ENCODE measurements at places on chromosomes 2 and 18. TPM values are rescaled to one million over a fixed set of nuclear protein-coding genes. Genes with fewer than 3 reads are reported as not detected.
A peak's percentile ranks its signal among the peaks of the same experiment; 100 is the strongest.

DNA sequence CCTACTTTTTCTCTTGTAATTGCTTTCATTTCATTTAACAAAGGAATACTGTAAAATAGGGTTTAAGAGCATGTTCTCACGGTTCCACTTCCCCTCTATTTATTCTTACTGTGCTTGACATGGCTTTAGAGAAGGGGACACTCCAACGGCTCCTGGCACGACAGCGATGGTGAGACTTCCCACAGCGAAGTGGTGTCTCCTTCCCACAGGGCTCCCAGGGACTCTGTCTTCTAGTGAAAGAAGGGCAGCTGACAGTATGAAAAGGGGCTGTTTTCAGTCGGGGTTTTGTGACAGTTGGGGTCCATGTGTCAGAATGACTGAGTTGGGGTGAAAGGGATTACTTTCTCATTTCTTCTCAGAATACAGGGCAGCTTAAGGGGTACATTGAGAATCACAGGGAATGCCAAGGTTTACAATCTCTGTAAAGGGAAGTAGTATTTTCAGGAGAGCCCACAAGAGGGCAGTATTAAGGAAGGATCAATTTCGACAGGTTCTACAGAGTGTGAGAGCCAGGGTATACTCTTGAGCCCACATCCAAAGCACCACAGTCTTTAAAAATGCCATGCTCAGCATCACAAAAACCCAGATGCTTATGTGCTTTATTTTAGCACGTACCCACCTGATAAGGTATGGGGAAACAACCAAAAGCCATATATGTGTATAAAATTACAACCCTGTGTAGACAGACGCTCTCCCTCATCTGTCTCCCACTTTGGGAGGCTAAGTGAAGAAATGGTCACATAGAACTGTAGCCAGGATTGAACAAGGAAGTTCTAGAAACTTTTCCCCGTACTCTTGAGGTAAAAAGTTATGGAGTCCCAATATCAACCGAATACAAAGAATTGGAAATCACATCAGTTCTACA, 31.3 kb upstream of the RAPGEF4 start:
- no peak for DNase-seq

DNA sequence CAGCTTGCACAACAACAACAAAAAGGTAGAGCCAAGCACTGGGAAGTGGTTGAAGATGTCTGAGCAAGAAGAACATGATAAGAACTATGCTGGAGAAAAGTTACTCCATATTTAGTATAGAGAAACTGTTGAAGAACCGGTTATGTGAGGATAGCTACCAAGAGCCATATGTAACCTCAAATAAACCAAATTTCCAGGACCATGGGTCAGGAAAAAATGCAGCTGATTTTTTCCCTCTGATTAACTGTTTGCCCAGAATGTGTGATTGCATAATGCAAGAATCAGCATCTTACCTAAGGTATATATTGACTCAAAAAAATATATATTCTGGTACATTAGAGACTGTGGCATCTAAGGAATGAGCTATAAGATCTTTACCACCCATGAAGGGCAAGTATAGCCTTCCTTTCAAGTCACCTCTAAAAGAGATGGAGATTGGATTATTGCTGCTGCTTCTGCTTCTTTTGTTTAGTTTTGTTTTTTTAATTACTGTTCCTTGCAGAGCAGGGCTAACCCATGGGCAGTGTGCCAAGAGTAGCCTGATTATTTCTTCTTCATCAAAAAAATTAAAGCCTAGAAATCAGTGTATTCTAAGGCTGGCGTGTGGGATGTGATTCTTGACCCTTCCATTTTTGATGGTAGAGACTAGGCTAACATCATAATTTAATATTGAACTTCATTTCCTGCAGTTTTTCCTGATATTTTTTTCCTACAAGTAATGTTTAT, 76.9 kb upstream of the MAP3K20 start:
- no peak for DNase-seq

DNA sequence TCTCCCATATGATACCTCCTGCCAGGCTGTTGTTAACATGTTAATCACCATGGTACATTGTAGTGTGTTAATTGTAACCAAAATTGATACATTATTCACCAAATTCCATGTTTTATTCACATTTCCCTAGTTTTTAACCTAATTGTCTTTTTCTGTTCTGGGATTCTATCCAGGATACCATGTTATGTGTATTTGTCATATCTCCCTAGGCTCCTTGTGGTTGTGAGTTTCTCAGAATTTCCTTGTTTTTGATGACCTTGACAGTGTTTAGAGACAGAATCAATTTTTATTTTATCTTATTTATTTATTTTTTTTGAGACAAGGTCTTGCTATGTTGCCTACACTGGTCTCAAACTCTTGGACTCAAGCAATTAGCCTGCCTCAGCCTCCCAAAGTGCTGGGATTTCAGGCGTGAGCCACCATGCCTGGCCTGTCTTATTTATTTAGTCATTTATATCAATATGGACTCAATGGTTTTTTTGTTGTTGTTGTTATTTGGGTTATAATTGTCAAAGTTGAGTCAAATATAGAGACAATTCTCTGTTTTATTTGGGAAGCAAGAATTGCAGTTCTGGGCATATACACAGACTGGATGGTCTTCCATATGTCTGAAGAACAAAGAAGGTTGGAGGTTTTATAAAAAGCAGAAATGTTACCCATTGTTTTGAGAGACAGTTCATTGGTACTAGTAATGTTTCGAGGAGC, 42.6 kb downstream of the INPP4A start:
- DNase-seq = no peak

DNA sequence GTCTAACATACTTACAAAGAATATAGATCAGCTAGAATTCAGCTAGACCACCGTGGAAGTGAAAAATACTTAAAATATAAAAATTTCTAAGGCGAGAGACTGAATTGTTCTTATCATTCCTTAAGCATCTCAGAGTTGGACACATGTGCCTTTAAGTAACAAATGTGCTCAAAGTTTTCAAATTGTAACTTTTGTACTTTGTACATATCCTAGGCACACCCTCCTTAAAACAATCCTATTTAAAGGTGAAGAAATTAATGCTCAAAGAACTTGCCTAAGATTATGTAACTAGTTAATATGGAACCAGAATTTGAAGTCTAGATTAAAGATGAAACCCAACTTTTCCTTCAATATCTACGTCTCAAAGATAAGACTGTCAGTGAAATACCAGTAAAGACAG, 74.1 kb downstream of the EML4 start:
- DNase-seq = no peak

- DNase-seq = no peak
These were observed 47.5 kb upstream of the ZNF397 start for GRCh38 chr18:35193316-35193715.

ATOH8 gene
- not detected for total RNA-seq

DNA sequence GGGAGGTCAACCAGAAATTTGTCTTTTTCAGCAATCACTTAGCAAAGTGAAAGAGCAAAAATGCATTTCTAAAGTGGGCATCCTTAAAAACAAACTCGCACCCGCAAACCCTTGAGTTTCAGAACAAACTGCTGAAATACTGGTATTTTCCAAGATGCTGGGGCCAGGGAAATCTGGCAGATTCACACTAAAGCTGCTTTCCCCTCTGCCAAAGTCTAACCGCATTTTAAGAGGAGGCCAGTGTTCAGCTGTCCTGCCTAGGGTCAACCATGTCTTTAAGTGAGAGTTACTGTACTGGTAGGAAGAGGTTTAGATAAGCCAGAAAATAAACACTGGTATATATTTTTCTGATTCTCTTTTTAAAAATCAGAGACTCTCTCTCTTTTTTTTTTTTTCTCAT, 55.9 kb downstream of the ACVR1 start:
- DNase-seq = no peak

- no peak for DNase-seq
These were observed 262.8 kb downstream of the KCNE4 start for GRCh38 chr2:223314811-223315210.

DNA sequence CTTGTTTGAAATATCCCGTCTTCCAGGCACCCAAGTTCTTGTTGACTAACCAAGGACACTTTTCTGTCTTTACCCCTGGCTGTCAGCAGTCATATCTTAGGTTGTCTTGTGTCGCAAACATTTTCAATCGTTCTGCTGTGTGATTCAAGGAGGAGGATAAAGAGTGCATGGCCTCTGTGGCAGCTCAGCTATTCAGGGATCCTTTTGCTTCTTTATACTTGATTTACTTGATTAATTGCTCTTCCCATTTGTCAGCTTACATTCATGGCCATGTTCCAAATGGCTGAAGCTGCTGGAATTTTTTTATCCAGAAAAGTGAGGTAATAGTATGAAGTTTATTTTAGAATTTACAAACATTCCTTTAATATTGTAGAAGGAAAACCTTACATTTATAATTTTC, 97.3 kb upstream of the FZD5 start:
- DNase-seq = no peak

DNA sequence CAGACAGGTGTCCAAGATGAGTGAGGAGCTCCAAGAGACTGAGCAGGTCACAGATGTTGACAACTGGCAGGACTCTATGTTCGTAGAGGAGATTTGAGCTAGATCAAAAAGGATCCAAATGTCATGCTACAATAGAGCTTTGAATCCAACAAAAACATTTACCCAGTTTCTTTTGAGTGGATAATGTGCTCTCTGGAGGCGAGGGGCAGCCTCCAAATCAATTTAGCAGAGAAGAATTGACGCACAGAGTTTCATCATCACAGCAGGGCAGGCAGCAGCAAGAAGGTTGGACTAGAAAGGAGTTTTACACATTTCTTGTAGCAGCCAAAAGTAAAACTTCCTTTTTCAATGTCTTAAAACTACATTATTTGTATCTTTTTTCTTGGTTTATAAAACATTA, 653.0 kb downstream of the RNF144A start:
- no peak for DNase-seq

NPAS2 gene
- total RNA-seq = 5.8 TPM

GRCh38 chr2:118350621-118351020, 262.4 kb downstream of the INSIG2 start:
- DNase-seq = no peak

DNA sequence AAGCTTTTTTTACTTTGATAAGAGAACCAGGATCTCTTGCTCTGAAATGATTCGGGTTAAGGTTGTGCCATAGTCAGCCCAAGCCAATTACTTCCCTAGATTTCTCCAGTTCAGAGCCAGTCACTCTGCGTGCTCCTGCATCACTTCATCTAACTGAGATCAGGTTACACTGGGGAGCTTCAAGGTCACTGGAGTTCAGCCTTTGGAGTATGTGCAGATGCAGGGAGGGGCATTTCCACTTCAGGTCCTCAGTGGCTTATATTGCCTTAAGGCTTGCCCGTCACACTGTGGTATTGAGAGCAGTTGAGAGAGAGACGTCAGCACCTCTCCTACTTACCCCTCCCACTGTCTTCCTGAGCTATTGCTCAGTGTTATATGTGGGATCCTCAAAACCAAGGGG, 317.8 kb downstream of the EPHA4 start:
- no peak for DNase-seq

- DNase-seq = peak; percentile 75
These were observed at the start of gene TMBIM1 for GRCh38 chr2:218292048-218293014. Gene TMBIM1 (minus strand): TSS chr2:218292503. CDS start chr2:218282141, 10,362 bp downstream.

DNA sequence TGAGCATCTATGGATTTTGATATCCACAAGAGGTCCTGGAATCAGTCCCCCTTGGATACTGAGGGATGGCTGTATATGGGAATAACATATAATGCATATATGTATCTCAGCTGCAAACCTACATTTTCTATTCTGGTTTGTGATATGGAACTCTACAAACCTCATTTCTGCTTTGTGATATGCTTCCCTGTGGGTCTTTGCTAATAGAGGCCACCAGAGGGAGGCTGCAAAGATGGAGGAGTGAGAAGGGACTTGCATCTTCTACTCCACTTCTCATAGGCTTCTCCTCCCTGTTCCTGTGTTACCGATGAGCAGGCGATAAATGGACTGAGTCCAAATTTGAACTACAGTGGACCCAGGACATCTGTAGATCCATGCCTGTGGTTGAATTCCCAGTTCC, 37.8 kb downstream of the ARID5A start:
- no peak for DNase-seq

CABLES1 gene
- 0.12 TPM for total RNA-seq

DNA sequence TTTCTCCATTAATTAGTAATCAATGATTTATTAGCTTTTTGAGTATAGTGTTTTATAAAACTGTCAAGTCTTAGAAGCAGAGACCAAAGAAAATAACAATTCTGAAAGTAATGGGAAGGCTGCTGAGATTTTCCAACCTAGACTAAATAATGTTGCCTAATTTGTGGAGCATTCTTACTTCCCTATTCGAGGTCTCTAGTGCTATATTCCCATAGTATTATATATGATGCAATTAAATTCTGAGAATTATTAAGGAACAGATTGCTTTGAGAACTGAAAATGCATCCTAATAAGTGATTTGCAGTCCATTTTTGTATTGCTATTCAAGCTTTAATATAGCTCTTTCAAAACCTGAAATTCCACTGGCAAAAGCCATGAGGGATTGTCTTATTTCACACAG, 27.7 kb upstream of the DOCK10 start:
- no peak for DNase-seq

GRCh38 chr18:24632158-24632988, 171.9 kb downstream of the HRH4 start:
- DNase-seq = no peak

- peak; percentile 23 for DNase-seq
These were observed 37.7 kb downstream of the BCL11A start for GRCh38 chr2:60515721-60516226.

DNA sequence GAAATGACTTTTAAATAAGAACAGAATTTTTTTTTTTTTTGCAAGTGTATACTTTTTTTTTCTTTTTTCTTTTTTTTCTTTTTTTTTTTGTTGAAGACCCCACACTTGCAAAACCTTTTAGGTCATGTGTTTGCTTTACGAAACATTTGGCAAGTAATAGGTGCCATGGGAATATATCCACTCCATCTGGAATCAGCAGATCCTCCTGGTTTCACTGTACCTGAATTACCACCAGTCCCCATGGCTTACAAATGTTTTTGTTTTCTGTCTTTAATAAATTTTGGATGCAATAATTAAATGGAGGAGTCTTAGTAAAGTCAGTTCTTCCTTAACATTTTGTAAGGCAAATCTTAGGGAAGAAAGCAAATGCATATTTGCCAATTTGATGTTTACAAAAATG, 559.7 kb upstream of the ZEB2 start:
- no peak for DNase-seq

GRCh38 chr18:28159055-28159454, 17.9 kb downstream of the CDH2 start:
- no peak for DNase-seq

GRCh38 chr2:33229646-33230045, 246.8 kb upstream of the RASGRP3 start:
- DNase-seq = no peak

DHRS9 gene
- total RNA-seq = 2.0 TPM

GRCh38 chr2:150476286-150476685, 11.2 kb downstream of the RND3 start:
- no peak for DNase-seq

B4GALT6 gene
- total RNA-seq = 3.6 TPM
